ENCODE measurements at places on chromosomes 5 and 9.

- no peak for DNase-seq
These were observed 141.7 kb downstream of the ARSB start for GRCh38 chr5:78843436-78843835.

- no peak for DNase-seq
These were observed 29.8 kb upstream of the GGTA1 start for GRCh38 chr9:121529237-121529987.

DNA sequence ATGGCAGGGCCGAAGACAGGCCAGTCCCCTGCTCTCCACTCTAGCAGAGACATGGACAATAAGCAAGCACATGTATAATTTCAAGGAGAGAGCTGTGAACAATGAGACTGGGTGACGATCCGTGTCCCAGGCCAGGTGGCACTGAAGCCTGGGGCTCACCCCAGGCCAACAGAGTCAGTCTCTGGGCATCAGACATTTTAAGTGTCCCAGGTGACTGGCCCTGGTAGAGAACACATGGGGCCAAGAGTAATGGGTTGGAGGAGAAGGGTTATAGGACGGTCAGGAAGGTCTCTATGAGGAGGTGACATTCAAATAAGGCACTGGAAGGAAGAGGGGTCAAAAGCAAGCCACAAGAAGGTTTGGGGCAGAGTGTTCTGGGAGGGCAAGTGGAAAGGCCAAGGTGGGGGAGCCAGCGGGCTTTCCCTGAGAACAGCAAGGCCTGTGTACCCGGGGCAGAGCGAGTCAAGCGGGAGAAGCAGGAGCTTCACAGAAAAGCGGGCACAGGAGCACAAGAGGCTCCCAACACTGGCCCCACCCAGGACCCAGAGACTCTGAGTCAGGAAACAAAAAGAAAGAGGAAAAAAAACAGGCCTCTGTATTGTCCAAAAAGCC is 1.1 kb upstream of the AKNA start:
- no peak for DNase-seq

GRCh38 chr5:177550122-177550521 is 4.2 kb downstream of the FAM193B start:
- DNase-seq, result no peak

GRCh38 chr5:17720071-17720470 is 85.8 kb downstream of the TAF11L14 start:
- DNase-seq, result no peak

GRCh38 chr5:109865637-109866036 is 175.9 kb downstream of the MAN2A1 start:
- DNase-seq, result no peak
